Stimulated activated CD4-positive, alpha-beta T cell treated with anti-CD3 and anti-CD28 coated beads, Interleukin-15, amount 100 ng/mL, for 48 hours (primary cell): ENCODE measurements at places on chromosomes 5 and 9.

DNA sequence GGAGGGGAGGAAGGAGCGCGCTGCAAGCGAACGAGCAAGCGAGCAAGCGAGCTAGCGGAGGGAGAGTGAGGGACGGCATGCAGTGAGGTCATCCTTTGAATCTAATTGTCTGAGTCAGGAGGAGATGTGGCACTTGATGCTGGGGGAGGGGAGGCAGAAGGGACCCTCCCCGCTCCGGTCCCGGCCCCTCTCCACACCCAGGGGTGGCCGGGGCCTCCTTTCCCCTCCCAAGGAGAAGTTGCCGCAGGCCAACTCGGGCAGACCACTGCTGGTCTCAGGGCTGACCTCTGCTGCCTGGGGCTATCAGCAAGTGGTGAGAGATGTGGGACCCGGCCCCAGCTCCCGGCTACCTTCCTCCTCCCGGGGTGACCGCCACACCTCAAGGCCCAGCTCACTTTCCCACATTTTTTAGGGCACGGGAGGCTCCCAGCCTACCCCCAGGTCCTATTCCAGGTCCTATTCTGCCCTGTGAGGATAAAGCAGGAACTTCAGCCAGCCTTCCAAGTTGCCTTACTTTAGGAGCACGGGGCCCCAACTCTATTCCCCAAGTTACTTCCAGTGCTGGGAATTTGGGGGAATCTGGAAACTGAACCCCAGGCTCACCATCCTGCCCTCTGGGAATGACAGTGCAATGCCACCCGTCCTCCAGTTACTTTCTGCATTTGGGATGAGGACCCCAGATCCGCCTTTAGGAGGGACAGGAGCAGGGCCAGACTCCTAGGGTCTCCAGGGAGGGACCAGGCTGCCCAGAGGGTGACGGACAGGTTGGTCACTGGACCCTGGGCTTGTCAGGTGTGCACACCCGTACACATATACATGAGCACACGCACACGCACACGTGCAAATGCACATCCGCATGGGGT, 11.1 kb downstream of the CNTFR start:
- no peak for DNase-seq

DNA sequence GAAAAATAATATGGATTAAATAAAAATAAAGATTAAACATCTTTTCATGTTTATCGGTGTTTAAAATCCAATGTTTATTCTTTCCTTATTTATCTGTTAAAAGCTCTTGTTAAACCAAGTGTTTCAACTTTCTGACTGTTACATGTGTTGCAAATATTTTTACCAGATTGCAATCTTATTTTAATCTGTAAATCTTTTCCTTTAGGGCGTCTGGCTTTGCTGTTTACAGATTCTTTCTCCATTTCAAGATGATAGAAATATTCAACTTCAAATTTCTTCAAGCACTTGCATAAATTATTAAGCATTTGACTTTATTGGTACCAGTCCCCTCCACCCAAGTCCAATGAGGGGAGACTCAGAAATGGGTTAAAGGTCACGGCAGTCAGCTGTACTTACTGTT, 16.9 kb upstream of the ABCA1 start:
- no peak for DNase-seq

- DNase-seq = no peak
These were observed 29.9 kb upstream of the MTMR12 start for GRCh38 chr5:32342656-32343055.

DNA sequence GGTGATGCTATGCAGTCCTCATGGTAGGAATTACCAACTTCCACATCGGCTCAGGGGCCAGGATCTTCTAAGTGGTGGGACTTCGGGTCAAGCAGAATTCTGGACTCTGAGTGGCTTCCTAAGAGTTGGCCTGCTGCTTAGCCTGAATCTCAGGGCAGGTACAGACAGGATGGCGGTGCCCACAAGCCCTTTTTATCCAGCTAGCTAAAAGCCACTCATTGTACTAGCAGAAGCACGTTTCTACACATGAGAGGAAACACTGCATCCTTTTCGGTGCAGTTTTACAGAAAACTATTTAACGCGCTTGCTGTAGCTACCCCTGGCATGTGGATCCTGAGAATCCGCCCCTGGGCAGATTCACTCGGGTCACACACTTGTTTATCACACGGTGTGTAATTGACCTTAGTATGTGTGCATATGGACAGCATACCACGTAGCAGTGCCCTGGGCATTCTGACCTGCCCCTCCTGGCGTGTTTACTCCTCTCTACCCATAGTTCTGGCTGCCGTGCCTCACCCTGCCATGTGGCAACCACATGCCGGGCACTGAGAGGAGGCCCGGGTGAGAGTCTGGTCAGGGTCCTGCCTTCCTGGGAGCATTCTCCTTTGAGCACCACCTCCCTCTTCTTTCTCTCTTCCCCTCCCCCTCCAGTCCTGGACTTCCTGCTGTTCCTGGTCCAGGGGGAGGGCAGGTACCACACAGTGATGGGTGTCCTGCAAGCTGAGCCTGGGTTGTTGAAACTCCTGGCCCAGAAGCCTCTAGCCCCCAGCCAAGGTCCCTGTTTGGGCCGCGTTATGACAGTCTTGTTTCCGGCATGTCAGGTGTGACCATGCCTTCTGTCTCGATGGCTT, 65.9 kb downstream of the DAB2IP start:
- no peak for DNase-seq

- DNase-seq = no peak
These were observed 32.0 kb downstream of the DDX31 start for GRCh38 chr9:132637801-132638200.

GRCh38 chr9:77843076-77843870, 188.3 kb downstream of the GNAQ start:
- DNase-seq = no peak

DNA sequence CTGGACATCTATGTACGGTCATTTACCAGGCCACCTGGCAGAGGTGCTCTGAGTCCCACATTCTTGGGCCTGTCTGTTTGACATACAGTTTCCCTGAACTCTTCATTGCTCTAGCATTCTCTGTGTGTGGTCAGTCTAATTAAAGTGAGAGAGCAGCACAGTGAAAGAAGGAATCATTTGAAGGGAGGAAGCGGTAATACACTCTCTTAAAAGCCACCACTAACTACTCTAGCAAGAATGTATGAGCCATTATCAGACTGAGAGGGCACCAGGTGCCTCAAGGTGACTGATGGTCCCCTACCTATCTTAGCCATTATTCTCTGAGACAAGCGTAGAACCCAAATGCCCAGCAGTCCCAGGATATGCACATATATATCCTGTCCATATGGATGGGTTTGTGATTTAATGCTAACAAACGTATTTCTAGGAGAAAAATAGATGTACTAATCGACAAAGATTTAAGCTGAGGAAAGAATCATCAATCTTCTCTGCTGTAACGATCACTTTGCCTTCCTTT, 527.2 kb downstream of the PRELID2 start:
- DNase-seq = no peak

GRCh38 chr5:53785924-53786323, 225.5 kb downstream of the NDUFS4 start:
- DNase-seq = no peak

DNA sequence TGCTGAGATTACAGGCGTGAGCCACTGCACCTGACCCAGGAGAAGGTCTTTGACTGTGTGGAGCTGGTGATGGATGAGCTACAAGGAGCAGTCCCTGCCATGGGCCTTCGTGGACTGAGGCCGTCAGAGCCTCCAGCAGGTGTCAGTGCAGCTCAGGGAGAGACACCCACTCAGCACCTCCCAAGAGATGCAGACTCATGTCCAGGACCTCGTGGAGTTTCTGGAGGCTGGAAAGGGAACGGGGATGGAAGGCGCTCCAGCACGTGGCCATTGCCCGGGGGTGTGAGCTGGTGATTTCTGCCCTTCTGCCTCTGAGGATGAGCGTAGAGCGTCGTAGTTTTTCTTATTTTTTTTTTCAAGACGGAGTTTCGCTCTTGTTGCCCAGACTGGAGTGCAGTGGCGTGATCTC, 9.5 kb downstream of the TOR4A start:
- DNase-seq = no peak

- DNase-seq = no peak
These were observed 3.9 kb downstream of the MED22 start for GRCh38 chr9:133344071-133344470.

GRCh38 chr9:100586093-100586492, 8.2 kb downstream of the CAVIN4 start:
- DNase-seq = no peak

- no peak for DNase-seq
These were observed 279.4 kb downstream of the BNC2 start for GRCh38 chr9:16591092-16591491.

- DNase-seq = no peak
These were observed 265.0 kb downstream of the MARCHF11 start for GRCh38 chr5:15914638-15915037.

- DNase-seq = no peak
These were observed 1.7 kb upstream of the RXRA start for GRCh38 chr9:134324359-134325095.

- DNase-seq = no peak
These were observed 20.8 kb downstream of the ASS1 start for GRCh38 chr9:130465383-130466096.

- DNase-seq = no peak
These were observed 79.3 kb downstream of the FOXD1 start for GRCh38 chr5:73369278-73369677.

DNA sequence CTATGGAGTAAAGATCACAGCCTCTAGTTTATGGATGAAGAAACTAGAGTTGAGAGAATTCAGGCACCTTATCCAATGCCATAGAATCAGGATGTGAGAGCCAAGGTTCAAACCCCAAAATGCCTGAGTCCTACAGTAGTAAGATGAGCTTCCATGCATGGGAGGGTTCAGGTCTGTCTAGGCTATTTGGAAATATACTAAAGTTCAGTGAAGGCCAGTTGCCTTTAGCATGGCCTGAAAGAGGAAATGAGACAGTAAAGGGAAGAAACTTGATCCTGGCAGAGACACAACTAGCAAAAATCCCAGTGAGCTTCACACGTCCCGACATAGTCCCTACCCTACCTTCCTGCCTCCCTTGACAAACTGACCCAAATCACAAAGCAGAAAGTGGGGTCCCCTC, 317.0 kb downstream of the RASEF start:
- no peak for DNase-seq

GRCh38 chr9:13804532-13804931, 509.4 kb downstream of the NFIB start:
- no peak for DNase-seq

DNA sequence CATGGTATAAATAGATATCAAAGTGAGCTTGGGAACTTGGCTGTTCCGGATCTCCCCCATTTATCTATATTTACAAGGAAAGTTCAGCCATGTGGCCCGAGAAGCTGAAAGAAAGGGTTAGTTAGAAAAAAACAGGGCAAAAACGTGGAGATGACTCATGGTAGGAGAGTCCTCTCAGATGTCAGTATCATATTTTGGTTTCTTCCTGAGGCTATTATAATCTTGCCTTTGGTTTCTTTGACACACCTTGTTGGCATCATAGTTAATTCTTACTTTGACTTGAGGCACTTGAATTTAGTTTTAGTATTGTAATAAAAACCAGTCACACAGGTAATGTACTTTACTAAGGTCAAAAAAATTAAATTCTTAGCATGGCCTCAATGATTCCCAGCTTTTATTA, 59.9 kb downstream of the GABRA6 start:
- no peak for DNase-seq

GRCh38 chr5:93570294-93571113, 10.5 kb downstream of the NR2F1-AS1 start:
- no peak for DNase-seq

- DNase-seq = no peak
These were observed 6.1 kb upstream of the FOXB2 start for GRCh38 chr9:77013206-77013931.

GRCh38 chr5:137056676-137057075, 442.4 kb downstream of the SPOCK1 start:
- DNase-seq = no peak

DNA sequence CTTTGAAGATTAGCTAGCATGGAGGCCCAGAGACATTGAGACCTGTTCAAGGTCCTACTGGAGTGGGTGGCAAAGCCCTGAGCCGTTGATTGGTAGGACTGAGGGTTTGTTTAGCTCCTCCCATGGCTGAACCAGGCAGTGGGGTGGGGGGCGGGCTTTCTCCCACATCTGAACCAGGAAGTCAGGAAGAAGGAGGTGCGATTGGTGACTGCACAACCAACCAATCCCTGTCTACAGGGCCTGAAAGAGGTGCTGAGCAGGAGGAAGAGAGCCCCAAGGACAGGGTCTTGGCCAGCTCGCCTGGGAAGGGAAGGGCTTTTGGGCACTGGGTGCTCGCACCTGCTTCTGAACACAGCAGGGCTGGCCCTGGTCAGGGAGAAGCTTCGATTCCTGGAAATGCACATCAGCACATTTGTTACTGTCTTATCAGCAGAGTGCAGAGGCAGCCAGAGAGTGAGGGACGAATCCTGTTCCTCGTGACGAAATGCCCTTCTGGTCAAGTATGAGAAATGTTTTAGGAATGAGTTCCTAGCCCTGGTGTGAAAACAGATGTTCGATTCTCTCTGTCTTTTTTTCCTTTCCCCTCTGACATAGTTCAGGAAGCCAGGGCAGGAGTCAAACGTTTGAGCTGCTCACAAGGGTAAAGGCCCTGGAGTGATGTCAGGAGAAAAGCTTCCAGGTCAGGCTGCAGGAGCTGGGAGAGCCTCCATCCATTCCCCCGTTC, 294.8 kb upstream of the KLF4 start:
- DNase-seq = no peak

DNA sequence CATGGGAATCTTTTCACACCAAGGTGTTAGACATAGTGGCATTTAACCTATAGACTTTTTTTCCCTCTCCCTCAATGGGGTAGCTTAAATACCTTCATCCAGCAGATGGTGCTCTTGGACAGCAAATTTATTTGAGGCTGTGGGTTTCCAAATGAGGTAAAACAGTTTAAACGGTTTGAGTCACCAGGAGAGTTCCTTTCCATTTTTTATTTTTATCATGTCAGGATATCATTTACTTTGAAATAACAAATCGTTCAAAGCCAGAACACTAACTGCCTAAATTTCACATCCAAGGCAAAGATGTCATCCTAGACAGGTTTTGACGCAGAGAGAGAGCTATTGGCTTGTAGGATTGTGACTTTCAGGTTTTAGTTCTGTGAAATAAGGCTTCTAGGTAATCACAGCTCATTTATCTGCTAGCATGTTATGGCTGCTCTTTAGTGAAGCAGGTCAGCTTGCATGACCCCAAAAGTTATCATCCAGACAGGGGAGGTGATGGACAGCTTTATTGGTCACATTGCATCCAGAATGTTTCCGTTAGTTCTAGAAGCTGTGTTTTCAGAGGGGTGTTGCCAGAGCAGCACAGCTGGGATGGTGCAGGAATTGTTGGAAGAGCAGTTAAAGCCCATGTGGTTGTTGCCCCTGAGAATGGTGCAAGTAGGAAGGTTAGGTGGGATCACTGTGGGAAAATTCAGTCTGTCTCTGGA, 69.8 kb downstream of the KDM4C start:
- no peak for DNase-seq

- DNase-seq = no peak
These were observed 731.5 kb upstream of the CDH9 start for GRCh38 chr5:27769748-27770402.

DNA sequence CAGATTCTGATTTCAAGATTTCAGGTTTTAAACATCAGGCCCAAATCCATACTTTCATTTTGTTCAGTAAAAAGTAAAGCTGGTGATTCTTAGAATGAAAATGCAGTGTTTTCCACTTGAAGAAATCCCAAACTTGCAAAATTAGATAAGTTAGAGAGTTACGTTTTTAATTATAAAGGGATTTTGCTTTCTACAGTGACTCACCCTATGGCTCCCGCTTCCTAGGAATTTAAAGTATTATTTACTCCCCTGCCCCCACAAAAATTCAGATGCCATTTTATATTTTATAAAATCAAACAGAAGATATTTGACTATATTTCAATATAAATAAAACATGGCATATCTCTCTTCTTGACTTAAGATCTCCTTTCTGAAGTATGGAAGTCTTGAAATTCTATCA, 402.9 kb downstream of the ZSWIM6 start:
- DNase-seq = no peak
